NCI-H226 (cell line): ENCODE measurements at places on chromosomes 7 and 10.

- DNase-seq = peak; percentile 36
These were observed 31.8 kb upstream of the BMPER start for GRCh38 chr7:33873518-33873917.

- no peak for DNase-seq
These were observed 236.8 kb downstream of the FRMD4A start for GRCh38 chr10:14093730-14094484.

DNA sequence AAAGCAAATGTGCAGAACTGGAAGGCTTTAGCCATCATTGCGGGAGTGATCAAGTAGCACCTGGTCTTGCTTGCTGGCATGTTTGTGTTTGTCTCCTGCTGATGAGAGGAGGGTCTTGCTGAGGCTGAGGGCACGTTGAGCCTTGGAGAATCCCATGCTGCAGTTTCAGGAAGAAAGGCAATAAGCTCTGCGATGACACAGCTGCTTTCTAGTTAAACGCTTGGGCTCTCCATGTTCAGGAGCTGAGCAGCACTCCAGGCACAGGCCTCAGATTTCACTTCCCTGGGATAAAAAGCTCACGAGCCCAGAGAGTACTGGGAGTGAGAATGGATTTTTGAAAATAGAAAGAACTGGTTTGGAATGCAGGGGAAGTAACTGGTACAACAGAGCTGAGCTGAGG, 100.8 kb downstream of the LRRC18 start:
- no peak for DNase-seq

DNA sequence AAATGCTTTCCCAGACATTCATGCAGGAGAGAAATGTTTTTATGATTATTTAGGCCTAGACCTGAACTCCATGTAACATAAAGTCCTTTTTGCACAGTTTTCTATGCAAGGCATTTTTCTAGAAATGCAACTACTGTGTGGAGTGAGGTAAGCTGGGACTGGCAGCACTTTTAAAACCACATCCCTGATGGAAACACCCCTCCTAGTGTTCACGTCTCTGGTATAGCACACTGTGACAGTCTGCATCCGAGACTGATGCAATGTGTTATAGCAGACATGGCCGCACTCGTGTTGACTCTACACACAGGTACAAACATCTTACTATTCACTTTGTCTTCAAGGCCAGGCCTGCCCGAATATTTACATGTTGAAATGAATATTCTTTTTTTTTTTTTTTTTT, 19.3 kb upstream of the ERCC6 start:
- DNase-seq = no peak

GRCh38 chr7:475951-476441, 43.6 kb downstream of the PDGFA start:
- no peak for DNase-seq

DNA sequence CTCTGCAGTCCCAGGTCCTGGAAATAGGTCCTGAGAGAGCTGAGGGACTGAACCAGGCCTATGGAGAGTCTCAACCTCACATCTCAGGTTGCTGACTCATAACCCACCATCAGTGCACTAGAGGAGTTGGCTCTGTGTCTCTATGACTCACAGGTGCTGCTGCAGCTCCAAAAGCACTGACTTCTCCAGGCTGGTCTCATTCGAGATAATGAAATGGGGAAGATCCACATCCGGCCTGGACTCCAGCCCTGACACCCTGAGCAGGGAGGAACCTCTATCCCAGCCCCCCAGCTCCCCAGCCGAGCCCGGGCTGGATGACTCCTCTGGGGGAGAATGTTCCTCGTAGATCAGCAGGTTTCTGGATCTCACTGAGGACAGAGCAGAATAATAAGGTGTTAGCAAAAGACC, 35.5 kb upstream of the DGKI start:
- peak; percentile 100 for DNase-seq

DNA sequence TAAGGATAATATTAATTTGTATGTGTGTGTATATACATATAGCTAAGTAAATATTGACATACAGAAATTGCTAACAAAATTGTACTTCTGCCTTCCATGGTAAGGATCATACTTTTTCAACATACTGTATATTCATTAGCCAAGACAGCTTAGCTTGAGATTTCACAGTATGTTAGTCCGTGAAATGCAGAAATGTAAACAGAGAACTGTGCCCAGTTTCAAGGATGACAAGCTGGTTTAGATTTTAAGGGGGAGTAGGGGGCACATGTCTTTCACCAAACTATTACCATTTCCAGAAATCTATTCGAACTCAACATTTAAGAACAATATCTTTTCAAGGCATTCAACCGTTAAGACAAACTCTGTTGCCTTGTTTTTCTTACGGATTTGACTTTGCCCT, 182.2 kb downstream of the SORCS1 start:
- DNase-seq = no peak

- no peak for DNase-seq
These were observed 429.0 kb upstream of the LRGUK start for GRCh38 chr7:133698127-133698526.

DNA sequence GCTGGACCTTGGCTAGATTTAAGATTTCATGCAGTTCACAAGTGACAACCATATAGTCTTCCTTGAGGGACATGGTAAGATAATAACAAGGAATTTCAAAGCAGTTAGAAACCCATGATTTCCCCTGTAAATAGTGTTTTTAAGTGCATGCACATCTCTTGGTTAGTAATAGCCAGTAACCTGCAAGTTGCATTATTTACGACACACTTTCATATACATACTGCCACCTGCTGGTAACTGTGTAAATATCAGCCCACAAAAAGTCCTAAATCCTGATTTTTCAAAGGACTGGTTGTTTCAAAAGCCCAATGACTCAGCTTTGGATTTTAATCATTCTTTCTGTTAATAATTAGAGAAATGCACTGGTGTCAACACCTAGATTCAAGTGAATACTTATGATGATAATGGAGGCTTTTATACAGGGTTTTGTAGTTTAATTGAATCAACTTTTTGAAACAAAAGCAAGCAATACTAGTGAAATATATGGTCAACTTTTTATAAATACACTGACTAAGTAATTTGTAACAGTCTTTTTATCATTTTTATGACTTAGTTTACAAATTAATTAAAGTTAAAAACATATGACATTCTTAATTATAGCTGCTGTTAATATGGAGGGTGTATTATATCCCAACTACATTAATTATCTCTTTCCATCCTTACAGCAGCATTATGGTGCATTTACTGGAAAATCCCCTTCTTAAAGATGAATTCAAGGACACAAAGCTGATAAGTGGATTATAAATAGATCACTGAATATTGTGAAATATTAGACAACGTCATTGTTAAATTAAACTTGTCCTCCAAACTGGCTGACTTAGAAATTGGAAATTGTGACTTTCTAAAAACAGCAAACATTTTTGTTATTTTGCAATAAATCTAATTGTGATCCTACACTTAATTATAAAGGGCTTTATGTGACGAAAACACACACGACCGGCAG, 367.7 kb upstream of the SEMA3D start:
- peak; percentile 35 for DNase-seq

- DNase-seq = no peak
These were observed 129.0 kb upstream of the PPP2R2D start for GRCh38 chr10:131771634-131772358.

DNA sequence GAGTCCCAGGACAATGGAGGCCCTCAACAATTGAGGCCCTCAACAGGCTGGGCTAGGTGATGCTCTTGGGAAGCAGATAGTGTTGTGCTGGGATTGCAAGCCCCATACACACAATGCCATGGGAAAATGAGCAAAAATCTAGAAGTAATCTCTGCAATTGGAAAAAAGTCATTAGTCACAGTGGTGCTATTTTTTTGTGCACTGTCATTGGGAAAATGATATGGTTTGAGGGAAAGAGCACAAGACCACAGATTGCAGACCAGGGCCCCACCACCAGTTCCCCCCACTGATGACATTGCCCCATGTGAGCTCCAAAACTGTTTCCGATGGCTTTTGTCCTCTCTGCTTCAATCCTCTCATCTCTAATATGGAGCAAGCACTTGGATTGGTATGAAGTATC, 1.9 kb downstream of the KCTD7 start:
- no peak for DNase-seq

- no peak for DNase-seq
These were observed 56.9 kb upstream of the AOAH start for GRCh38 chr7:36781011-36781738.

GRCh38 chr10:13658871-13659685, 72.3 kb downstream of the PRPF18 start:
- no peak for DNase-seq

- no peak for DNase-seq
These were observed 32.7 kb upstream of the SH2D4B start for GRCh38 chr10:80504897-80505465.

DNA sequence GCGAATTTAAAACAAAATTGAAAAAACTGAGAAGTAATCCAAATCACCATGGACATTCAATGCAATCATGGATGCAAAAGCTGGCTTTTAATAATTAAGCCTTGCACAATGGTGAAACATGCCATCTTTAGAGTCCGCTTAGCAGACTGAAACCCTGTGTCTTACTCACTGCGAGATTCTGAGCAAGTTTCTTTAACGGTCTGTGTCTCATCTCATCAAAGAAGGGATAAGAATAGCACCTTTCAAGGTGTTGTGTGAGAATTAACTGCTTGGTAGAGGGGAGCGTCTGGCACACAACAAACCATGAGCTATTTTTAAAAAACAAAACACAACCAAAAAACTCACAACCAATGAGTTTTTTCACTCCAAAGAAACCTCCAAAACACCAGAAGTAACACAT, 21.4 kb downstream of the ACBD7 start:
- no peak for DNase-seq

DNA sequence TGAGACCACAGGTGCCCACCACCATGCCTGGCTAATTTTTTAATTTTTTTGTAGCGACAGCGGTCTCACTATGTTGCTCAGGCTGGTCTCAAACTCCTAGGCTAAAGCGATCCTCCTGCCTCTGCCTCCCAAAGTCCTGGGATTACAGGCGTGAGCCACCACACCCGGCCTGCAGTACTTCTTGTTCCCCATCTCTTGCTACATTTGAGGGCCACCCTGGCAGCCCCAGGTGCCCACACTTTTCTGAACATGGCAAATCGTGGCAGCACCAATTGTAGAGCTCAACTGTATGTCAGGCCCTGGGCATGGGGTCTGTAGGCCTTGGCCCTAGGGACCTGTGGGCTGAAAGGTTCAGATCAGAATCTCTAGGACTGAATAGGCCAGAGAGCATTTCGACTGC, 25.1 kb upstream of the LIMK1 start:
- DNase-seq = no peak

GRCh38 chr10:30134171-30134945, 75.0 kb upstream of the JCAD start:
- DNase-seq = no peak

- peak; percentile 45 for DNase-seq
These were observed 52.6 kb upstream of the CAPZA2 start for GRCh38 chr7:116809636-116810266.

DNA sequence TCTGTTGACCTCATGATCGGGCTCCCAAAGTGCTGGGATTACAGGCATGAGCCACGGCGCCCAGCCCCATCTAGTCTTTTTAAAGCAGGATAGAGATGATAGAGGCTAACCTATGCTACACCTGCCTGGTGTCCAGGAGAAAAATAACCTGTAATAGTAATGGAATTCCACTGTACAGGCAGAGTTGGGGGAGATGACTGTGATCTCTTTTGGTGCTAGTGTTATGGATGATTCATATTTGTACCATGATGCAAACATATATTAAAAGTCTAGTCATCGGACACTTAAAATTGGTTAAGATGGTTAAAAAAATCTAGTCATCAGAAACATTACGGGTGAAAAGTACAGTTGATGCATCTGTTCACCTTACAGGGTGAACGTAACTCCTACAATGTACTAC, 6.1 kb upstream of the SAR1A start:
- peak; percentile 18 for DNase-seq

GRCh38 chr7:151769188-151769821, 107.6 kb downstream of the PRKAG2 start:
- no peak for DNase-seq

GRCh38 chr10:113939212-113939860, 84.9 kb downstream of the NHLRC2 start:
- no peak for DNase-seq

DNA sequence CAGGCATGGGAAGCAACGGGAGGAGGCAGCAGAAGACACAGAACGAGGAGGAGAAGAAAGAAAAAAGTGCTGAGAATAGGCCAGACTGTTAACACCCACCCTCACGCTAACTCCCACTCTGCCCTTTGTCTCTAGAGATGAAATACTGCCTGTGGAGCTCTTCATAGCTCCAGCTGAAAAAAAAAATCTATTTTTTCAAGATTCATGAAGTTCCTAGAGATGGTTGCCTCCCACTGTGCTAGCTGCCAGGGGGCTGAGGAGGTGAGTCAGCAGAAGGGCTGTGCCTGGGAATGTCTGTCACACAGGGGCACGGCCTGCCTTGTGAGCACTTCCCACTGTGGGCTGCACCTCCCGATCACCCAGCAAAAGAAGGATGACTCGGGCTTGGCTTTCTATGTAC, 144.5 kb downstream of the RNF216 start:
- peak; percentile 96 for DNase-seq
